ENCODE measurements at places on chromosomes 16 and 17.
A peak's percentile ranks its signal among the peaks of the same experiment; 100 is the strongest.

DNA sequence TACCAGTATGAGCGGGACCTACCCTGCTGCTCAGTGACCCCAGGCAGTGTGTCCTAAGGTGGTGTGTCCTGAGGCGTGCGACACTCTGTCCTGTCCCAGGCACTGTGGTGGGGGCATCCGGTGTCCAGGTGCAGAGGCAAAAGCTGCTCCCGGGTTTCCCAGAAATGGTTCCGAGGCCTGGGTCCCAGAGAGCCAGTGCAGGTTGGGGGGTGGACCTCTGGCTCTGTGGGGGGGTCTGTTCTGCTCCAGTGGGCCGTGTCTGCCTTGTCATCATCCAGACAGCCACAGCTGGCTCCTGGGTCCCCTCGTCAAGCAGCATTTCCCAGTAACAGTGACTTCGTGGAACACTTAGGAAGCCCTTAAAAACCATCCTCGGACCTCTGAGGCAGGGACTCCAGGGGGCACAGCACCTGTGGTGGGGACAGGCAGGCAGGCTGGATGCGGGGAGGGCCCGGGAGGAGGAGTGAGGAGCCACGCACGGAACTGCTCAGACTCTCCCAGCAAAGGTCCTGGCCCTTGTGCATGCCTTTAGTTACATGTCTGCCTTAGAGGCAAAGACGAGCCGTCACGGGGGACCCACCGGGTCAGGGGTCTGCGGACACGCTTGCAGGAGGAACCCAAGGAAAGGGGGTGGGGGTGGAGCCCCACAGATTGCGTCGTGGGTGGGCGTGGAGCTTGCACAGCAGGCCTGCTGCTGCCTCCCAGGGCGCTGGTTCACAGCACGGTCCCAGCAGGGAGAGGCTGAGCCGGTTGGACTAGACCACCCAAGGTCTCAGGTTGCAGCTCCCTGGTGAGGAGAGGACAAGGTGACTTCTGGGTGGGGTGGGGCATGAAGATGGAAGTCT is 5.6 kb downstream of the SLC16A3 start:
- DNase-seq, result no peak

DNA sequence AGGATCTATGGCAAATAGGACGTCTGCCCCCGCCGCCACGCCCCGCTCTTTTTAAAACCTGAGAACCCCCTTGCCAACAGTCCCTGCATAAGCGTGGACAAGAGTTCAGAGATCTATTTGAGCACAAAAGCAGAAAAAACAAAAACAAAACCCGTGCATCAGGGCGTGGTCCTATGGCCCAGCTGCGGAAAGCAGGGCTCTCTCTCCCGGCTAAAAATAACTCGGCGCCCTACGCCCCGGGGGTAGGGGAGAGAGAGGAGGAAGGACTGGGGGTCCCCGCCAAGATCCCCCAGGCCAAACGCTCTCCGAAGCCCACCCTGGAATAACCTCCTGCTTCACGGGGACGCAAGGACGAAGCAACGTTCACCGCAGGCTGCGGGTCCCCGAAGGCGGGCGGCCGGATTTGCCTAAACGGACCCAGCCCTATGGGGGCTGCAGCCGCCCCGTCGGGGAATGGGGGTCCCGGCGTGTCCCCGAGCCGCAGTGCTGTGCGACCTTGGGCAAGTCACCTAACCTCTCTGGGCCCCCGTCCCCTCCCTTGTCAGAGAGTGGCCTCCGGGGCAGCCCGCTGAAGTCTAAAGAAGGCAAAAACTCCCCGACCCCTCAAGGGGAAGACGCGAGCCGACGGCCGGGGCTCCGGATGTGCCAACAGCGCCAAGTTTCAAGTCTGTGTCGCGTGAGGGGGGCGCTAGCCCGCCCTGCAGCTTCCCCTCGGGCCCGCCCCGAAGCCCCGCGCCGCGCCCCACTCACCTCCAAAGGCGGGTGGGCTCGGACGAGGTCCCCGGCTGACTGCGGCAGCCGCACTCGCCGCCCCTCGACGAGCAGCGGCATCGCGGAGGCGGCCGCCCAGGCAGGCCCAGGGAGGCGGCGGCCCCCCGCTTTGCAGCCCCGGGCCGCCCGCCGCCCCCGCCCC is 477 bp downstream of the NTAN1 start:
- peak; percentile 57 for DNase-seq

GRCh38 chr17:22506231-22506630 is 813.9 kb downstream of the KCNJ18 start:
- DNase-seq, result no peak

DNA sequence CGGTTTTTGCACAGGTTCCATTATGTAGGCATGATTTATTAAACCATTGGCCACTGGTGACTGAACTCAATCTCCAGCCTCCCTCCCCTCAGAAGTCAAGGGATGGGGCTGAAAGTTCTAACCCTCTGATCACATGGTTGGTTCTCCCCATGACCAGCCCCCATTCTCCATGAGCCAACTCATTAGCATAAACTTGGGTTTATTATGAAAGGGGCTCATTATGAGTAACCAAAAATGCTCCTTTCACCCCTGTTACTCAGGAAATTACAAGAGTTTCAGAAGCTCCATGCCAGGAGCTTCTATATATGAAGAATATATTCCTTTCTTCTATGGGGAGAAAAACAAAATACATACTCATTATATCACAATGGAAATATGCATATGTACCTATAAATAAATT is 555.3 kb downstream of the HS3ST4 start:
- no peak for DNase-seq

DNA sequence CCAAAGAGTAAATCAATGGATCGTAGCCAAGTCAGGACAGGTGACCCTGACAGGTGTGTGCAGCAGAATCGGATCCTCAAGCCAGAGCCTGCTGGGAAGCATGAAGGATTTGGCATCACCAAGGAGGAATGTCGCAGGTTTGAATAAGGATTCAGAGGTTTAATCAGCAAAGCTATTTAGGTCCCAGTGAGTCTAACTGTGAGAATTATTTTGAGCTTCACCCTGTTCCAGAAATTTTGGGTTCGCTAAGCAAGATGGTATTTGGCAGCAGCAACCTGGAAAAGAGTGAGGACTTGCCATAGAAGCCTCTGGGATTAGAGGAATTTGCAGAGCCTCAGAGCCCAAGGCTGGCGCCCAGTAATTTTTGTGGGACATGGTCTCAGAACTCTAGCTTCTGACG is 173.0 kb downstream of the CCDC182 start:
- DNase-seq, result no peak

- DNase-seq, result no peak
Observed at GRCh38 chr16:72961863-72962262, 86.1 kb downstream of the ZFHX3 start.

DNA sequence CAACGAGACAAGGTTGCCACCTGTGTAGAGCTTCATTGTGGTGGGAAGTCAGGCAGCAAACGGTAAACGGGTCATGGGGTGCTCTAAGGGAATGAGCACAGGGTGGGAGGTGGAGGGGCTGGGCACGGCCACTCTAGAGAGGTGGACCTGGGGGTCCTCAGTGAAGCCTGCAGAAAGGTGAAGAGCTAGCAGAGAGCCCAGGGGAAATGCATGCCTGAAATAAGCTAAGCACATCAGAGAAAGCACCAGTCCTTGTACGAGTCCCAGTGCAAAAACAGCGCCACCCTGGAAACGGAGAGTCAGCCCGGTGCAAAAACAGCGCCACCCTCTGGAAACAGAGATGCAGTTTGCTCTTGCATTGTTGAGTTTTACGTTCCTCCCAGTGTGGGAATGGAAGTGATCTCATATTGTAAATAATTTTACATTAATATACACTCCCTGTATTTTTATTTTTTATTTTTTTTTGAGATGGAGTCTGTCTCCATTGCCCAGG is 65.0 kb downstream of the TBC1D16 start:
- DNase-seq, result peak; percentile 65

DNA sequence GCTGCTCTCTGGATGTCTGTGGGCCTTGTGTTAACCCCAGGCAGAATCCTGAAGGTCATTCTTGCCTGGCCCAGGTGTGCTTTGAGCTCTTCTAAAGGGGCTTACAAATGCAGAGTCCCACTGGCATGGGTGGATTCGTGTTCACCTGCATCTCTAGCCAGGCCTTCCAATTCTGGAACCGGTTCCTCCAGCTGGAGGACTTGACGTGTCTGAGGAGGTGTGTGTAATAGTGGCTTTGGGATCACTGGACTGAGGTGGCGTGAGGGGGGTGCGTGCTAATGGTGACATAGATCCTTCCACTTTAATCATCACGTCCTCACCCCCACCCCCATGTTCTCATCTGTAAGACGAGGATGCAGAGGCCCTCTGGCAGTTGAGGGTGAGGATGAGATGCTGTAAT is 4.8 kb downstream of the GSE1 start:
- DNase-seq, result peak; percentile 61

- DNase-seq, result peak; percentile 37
Observed at GRCh38 chr16:80806927-80807340, 2.5 kb upstream of the CDYL2 start.

DNA sequence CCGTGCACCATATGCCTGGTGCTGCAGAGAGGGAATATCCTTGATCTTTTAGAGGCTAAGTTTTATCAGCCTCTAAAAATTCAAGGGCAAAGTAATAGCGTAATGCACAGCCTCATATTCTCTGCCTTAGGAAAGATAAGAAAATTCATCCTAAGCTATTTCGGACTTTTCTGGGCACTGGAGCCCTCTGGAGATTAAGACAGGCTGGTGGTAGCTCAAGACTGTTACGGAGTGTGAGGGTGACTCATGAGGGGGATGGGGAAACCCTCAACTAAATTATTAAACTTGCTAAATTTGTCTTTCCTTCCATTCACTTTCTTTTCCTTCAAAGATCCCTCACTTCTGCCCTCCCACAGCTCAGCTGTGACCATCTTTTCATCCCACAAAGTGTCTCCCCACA is 73.3 kb downstream of the RPH3AL start:
- no peak for DNase-seq

GRCh38 chr17:33976831-33977230 is 278.3 kb upstream of the CCL2 start:
- DNase-seq, result no peak

DNA sequence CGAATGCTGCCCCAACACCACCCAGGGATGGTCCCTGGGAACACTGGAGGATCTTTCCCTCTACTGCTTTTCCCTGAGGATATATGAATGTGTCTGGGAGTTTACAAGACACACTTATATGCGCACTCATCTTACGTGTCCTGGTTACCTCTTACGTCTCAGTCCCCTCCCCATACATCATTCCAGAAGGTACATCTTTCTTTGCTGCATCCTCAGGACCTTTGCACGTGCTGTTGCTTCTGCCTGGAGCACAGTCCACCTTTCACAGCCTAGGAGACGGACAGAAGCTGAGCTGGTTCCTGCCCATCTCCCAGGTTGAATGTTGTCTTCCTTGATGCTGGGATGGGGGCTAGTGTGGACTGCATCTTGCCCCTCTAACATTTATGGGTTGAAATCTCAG is 153.0 kb upstream of the FOXF1 start:
- DNase-seq, result no peak

DNA sequence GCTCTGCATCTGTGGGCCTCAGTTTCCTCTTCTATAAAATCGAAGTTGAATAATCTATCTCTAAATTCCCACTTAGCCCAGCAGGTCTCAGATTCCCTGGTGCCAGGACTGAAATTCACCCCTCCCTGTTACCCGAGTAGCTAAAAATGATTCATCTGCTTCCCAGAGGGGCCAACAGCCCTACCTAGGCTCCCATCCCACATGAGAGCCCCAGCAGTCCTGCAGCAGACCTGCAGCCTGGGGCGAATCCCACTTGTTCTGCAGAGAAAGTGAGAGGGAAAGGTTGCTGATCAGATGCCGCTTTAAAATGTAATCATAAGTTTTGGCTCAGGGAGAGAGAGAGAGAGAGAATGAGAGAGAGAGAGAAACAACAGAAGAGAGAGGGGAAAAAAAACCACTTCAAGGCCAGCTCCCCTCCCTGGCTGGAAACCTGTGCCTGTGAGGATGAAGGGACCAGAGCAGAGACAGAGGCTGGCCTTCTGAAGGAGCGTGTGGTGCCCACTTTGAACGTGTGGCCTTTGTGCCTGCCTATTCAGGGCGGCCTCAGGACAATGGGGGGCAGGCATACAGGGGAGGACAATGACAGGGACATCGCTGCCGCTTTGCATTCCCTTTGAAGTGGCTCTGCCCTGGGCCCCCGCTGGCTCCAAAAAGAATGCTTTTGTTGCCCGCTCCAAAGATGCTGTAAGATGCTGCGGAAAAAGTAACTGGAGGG is 85.2 kb upstream of the NKD1 start:
- DNase-seq, result no peak

- no peak for DNase-seq
Observed at GRCh38 chr16:11870399-11870798, 19.1 kb upstream of the RSL1D1 start.

- no peak for DNase-seq
Observed at GRCh38 chr17:57104461-57105175, 19.6 kb downstream of the AKAP1 start.

- DNase-seq, result no peak
Observed at GRCh38 chr16:54240271-54241129, 46.1 kb downstream of the IRX3 start.

GRCh38 chr16:75632857-75633256 is 9.8 kb upstream of the ADAT1 start:
- DNase-seq, result peak; percentile 93

GRCh38 chr16:1002399-1003166 is 21.0 kb downstream of the SOX8 start:
- DNase-seq, result peak; percentile 84

GRCh38 chr16:22915003-22915402 is 101.0 kb downstream of the HS3ST2 start:
- DNase-seq, result no peak

DNA sequence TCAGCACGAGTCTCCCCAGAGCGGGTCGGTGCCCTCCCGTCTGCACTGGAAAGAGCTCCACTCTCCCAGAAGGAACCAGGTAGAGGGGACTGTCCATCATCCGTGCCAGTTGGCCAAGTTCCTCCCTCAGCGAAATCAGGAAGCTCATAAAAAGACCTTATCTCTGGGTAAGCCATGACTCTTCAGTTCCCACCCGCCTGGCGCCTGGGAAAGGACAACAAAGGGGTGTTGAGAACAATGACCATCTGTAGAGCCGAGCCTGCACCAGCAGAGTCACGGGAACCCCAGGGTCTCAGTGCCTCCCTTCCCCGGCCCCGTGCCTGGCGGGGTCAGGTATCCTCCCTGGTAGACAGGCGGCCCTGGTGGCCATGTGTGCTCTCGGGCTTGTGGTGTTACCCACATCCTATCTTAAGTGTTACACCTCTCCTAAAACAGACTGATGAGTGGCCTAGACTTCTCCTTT is 190.7 kb downstream of the AXIN2 start:
- no peak for DNase-seq

DNA sequence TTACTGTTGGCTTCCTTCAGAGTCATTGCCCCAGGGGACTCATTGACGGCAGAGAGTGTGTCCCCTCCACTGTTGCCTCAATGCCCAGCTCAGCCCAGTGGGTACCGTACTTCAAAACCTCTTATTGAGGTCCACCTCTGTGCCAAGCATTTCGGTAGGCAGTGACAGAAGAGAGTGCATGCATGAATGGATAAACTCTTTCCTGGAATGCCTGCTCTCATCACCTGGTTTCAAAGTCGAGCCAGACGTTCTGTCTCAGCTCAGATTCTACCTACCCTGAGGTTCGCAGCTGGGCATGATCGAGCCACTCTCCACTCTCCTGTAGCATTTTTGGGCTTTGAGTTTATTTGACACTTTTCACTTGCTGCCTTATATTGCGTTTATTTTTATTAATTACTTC is 647.0 kb downstream of the MAF start:
- DNase-seq, result no peak

Data from DMS53 (cell line).